Mesothelial cell of epicardium (in vitro differentiated cells): ENCODE measurements at places on chromosomes 3 and 15.

DNA sequence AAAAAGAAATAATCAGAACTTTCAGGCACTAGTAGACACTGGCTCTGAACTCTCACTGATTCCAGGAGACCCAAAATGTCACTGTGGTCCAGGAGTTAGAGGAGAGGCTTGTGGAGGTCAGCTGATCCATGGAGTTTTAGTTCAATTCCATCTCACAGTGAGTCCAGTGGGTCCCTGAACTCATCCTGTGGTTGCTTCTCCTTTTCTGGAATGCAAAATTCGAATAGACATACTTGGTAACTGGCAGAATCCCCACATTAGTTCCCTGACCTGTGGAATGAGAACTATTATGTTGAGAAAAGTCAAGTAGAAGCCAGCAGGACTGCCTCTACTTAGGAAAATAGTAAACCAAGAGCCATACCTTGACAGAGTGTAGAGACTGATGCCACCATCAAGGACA lies 87.3 kb upstream of the OXTR start:
- DNase-seq = no peak

GRCh38 chr3:16264174-16264707 lies 502 bp downstream of the DPH3 start:
- no peak for DNase-seq

- DNase-seq = no peak
Measured at GRCh38 chr15:69093127-69093526, 67.3 kb upstream of the GLCE start.

DNA sequence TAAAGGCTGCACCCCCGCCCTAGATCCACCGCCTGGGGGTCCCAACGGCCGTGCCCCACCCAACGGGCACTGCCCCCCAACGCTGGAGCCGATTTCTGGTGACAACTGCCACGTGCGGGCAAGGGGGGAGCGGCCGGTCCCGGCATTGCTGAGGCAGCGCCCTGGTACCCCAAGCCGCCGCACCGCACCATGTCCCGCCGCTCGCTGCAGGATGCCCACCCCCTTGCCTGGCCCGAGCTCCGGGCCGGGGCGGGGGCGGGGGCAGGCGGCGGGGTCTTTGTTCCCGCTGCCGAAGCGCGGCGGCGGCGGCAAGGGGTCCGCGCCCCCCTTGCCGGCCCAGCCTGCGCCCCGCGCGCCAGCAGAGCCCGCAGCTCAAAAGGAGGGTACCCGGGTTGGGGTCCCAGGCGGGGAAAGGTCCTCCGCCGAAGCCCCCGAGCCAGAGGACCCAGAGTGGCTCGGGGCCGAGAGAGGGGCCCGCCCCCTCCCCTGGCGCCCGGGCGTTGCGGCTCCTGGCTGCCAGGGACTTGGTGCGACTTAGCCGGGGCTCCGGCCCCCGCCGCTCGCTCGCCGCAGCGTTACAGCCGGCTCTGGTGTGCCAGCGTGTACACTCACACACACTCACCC lies 678 bp downstream of the SEMA7A start:
- no peak for DNase-seq

DNA sequence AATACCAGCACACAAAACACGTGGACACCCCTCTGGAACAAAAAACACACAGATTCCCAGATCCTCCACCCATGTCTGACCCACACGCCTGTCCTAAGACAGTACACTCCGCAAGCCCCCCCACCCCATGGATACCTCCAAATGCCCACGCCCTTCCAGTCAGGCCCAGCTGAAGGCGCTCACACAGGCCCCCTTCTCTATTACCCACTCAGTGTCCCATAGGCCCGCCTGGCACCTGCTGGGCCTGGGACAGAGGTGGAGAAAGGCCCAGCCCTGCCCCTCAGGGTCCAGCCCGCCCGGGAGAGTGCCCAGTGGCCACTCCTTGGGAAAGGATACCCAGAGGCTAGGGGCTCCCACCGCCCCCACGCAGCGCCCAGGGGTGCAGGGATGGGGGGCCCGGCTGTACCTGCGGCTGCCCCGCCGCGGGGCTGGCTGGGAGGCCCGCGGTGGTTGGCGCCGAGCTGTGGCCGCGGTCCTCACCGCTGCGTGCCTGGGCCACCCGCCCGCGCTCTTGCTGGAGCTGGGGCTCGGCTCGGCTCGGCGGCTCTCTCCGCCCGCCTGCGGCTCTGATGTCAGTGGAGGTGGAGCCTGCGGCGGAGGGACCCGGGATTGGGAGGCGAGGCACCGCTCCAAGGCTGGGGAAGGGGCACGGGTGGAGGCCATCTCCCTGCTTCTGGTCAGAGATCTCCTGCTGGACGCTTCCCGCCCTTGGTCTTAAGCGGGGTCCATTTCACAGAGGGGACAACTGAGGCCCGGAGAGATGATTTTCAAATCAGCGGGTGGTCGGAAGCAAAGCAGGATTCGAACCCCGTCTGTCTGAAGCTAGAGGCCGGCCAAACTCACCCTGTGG lies at the start of gene CAMK1:
Gene CAMK1, minus strand, starts transcription at position 522 of the 850 bp plus-strand sequence. CDS start 2,198 bp downstream, outside the sequence.
- peak; percentile 83 for DNase-seq

DNA sequence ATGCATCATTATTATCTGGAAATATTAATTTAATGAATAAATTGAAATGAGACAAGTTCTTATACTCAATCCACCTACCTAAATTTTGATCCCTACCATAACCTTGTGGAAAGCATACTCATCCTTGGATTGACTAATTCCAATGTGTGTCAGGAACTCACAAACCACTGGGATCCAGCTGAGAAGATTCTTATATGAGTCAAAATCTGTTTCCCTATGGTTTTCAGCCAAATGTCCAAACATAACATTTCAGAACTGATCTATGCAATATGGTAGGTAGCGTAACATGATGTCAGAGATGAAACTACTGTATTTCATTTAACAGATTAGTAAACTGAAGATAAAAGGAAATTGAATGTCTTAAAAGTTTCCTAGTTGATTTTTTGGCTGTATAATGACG lies 250.0 kb downstream of the PLOD2 start:
- DNase-seq = no peak

DNA sequence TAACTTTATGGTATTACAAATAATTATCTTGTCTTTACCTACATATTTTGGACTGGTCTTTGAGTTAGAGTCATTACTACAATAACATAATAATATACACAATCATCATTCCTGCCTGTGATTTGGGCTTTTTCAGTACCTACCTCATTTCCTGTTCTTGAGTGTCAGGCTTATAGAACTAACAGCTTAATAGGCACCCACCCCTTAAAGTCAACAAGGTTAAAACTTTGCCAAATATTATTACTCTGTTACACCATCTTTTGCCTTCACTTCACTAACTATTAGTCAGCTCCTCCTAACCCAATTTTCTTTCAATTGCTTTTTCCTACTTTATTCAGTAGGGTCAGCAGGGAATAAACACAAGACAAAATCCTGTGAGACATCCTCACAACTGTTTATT lies 488.7 kb upstream of the AGTR1 start:
- DNase-seq = no peak

GRCh38 chr3:196677353-196677752 lies 34.7 kb downstream of the CEP19 start:
- DNase-seq = no peak

- no peak for DNase-seq
Measured at GRCh38 chr3:71543371-71544016, 40.0 kb downstream of the FOXP1 start.
